ENCODE measurements at places on chromosomes 13 and 19.
A peak's percentile ranks its signal among the peaks of the same experiment; 100 is the strongest.

DNA sequence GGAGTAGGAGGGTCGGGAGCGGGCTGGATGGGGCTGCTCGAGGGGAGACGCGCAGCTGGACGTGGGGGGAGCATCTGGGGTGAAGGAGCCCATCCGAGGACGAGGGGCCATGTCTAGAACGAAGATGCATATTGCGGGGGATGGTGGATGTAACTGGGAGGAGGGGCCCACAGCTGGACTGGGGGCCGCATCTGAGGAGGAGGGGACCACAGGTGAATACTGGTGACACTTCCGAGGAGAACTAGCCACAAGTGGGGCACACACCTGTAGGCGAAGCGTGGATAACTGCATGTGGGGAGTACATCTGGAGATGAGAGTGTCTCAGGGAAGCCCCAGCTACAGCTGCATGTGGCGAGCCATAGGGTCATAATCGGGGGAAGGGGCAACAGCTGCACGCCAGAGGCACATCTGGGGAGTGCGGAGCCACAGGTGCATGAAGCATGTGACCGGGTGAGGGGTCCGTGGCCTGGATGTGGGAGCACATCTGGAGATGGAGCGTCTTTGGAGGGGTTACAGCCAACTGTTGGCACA is 402 bp downstream of the ZSWIM9 start:
- no peak for DNase-seq

DNA sequence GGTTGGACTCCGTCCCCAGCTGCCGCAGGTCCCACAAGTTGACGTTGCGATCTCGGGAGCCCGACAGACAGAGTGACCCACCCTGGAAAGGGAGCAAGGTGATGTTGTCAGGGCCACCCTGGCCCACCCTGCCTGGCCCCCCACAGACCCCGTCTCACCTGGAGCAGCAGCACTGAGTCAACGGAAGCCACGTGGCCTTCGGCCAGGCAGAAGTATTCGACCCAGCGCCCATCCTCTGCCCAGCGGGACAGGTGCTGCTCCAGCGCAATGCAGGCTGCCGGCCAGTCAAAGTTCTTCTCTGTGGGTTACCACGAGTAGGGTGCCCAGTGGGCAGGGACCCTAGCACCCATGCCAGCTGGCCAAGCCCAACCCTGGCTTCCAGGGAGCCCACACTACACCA is 1.8 kb downstream of the FBXW9 start:
- no peak for DNase-seq

- DNase-seq, result peak; percentile 6
These were observed 1048.4 kb downstream of the SLITRK1 start for GRCh38 chr13:82833923-82834322.

DNA sequence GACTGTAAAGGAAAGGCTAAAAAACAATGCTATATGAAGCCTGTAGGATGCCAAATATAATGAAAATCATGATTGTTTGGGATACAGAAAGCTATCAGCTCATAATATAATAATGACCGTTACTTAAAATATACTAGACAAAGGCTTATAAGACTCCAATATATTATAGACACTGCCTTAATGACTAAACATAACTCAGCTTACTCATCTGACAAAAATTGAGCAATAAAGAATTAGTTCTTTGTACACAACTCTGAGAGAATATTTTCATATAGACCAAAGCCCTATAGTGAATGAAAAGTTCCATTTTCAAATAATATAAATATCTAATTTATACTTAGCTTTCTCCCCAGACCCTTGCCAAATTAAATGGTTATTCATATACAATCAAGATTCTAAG is 283.3 kb downstream of the DIAPH3 start:
- no peak for DNase-seq

DNA sequence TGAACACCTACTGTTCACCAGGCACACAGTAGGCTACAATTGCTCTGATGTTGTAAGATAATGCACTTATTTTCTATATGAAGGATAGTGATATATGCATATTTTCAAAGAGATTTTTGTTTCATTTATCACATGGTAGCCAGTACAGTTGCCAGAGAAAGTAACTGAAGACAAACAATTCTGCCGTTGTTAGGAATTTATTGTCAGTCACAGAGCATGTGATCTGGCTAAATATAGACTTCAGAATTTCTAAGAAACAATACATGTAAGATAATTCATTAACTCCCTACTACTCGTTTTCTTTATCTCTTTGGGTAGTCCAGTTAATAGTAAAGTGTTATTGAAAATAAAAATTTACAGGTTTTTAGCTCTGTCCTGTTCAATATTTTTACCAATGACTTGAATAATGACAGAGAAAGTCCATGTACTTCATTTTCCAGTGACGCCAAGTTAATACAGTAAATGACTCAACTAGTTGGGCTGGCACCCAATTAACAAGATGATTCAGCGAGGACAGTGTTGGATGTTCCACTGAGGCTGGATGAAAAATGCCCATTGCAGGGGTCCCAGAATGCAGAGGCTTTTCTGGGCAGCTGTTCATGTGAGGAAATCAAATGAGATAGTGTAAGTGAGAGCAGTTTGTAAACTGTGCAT is 35.6 kb downstream of the GJA3 start:
- no peak for DNase-seq

- DNase-seq, result no peak
These were observed 787 bp downstream of the ZNF580 start for GRCh38 chr19:55641426-55642152.

DNA sequence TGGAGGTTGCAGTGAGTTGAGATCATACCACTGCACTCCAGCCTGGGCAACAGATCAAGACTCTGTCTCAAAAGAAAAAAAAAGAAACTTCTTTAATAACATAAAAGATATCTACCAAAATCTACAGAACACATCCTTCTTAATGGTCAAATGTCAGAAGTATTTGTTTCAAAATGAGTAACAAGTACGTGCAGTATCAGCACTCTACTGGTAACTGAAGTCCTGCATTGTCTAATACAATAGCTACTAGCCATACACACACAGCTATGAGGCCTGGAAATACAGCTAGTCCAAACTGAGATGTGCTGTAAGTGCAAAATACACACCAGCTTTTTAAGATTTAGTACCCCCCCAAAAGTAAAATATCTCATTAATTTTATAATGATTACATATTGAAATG is 88.1 kb downstream of the TSC22D1 start:
- DNase-seq, result no peak

DNA sequence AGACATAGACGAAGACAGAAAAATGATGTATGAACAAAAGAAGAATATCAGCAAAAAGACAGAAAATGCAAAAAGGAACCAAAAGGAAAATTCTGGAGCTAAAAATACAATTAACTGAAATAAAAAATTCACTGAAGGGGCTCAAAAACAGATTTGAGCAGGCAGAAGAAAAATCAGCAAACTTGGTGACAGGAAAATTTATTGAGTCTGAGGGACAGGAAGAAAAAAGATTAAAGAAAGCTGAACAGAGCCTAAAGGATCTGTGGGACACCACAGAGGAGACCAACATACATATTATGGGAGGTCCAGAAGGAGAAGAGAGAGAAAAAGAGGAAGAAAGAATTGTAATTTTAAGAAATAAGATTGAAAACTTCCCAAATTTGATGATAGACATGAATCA is 7.4 kb upstream of the LSR start:
- DNase-seq, result no peak

- DNase-seq, result no peak
These were observed 1.4 kb downstream of the HNRNPUL1 start for GRCh38 chr19:41265395-41266153.

DNA sequence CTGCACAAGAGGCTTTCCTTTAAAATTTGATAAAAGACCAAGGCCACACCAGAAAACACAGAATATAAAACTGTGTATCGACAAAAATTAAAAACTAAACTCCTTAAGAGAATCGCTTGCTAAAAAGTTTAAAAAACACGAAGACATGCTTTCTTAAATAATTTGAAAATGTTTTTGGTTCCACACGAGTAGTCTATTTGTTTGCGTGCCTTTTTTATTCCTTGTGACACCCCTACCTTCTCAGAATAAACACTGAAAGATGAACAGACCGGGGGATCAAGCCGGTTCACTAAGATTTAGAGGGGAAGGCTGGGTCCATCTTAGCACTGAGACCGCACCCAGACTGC is 256.4 kb upstream of the STARD13 start:
- DNase-seq, result no peak
